ENCODE measurements at places on chromosomes 11 and 22.
A peak's percentile ranks its signal among the peaks of the same experiment; 100 is the strongest.

GRCh38 chr22:30013201-30013600 is 67.1 kb upstream of the HORMAD2 start:
- DNase-seq: no peak

GRCh38 chr22:37808294-37808657 is 542 bp downstream of the GCAT start:
- DNase-seq: no peak

GRCh38 chr22:45296628-45297297 is 12.0 kb downstream of the UPK3A start:
- DNase-seq: peak; percentile 55

GRCh38 chr11:1457856-1458255 is 28.7 kb downstream of the MOB2 start:
- no peak for DNase-seq

DNA sequence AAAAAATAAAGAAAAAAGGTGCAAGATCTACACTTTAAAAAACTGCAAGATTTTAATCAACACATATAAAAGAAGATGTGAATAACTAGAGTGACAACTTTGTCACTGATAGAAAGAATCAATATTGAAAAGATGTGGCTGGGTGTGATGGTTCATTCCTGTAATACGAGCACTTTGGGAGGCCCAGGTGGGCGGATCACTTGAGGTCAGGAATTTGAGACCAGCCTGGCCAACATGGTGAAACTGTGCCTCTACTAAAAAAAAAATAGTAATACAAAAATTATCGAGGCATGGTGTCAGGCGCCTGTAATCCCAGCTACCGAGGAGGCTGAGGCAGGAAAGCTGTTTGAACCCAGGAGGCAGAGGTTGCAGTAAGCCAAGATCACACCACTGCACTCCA is 21.0 kb upstream of the FBLN1 start:
- DNase-seq: no peak

- no peak for DNase-seq
Measured at GRCh38 chr11:2100361-2101170, 38.6 kb downstream of the IGF2 start.

DNA sequence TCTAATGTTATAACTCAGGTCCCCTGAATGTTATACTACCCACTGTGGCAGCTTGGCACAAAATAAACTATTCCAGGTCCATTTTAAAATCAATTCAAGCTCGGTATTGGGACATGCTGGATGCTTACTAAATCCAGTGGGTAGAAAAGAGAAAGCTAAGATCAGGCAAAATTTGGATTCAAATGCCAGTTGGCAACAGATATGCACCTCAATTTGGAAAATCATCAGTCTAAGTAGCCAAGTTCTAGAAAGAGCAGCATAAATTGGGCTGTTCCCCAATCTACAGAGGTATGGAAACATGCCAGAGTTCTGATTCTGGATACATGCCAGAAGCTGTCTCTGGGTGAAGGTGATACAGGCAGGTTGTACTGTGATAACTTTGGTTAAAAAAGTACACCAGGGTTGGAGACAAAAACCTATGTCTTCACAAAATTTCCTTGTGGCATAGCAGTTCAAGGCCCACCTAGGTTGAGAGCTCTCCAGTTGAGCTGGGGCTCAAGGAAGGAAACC is 427.8 kb downstream of the LRRC4C start:
- no peak for DNase-seq

DNA sequence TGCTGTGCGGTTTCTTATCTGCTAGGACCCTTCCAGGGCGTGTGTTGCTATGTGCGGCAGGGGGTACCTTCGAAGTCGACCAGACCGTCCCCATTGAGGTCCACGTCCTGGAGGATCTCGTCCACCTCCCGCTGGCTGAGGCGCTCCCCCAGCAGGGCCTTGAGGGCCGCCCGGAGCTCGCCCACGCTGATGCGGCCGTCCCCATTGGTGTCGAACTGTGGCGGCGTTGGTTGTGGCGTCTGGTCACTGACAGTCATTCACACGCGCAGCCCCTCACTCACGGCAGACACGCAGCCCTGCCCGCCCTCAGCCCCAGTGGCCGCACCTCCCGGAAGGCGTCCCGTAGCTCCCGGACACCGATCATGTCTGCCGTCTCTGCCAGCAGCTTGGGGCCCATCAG is 3.5 kb downstream of the CABP2 start:
- DNase-seq: no peak
